ENCODE measurements at places on chromosomes 7 and 10.

GRCh38 chr10:46305986-46306385, 19.2 kb downstream of the ANTXRL start:
- no peak for DNase-seq

- no peak for DNase-seq
Measured at GRCh38 chr7:83731154-83731553, 82.2 kb upstream of the SEMA3E start.

- DNase-seq = no peak
Measured at GRCh38 chr7:132515181-132515580, 61.1 kb downstream of the PLXNA4 start.

GRCh38 chr7:111650456-111650999, 88.2 kb upstream of the IMMP2L start:
- DNase-seq = no peak

DNA sequence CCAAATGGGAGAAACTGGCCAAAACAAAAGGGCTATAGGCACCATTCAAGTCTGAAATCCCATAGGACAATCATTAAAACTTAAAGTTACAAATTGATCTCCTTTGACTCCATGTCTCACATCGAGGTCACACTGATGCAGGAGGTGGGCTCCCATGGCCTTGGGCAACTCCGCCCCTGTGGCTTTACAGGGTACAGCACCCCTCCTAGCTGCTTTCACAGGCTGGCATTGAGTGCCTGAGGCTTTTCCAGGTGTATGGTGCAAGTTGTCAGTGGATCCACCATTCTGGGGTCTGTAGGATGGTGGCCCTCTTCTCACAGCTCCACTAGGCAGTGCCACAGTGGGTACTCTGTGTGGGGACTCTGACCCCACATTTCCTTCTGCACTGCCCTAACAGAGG, 662.1 kb downstream of the XPNPEP1 start:
- no peak for DNase-seq

GRCh38 chr10:51082857-51083256, 8.6 kb downstream of the PRKG1 start:
- no peak for DNase-seq

- no peak for DNase-seq
Measured at GRCh38 chr10:43903451-43903850, 254.8 kb upstream of the ZNF32 start.

DNA sequence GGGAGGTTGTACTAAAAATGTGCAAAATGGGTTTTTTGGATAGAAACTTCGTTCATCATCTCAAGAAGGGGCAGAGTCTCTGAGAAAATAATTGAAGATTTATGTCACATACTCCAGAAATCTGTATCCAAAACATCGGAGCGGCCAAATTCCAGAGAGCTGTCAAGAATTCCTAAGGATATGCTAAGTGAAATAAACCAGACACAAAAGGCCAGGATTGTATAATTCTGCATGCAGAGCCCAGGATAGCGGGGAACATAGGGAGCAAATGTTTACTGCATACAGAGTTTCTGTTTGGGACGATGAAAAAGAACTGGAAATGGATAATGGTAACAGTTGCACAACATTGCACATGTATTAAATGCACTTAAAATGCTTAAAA, 224.2 kb upstream of the AUTS2 start:
- no peak for DNase-seq

DNA sequence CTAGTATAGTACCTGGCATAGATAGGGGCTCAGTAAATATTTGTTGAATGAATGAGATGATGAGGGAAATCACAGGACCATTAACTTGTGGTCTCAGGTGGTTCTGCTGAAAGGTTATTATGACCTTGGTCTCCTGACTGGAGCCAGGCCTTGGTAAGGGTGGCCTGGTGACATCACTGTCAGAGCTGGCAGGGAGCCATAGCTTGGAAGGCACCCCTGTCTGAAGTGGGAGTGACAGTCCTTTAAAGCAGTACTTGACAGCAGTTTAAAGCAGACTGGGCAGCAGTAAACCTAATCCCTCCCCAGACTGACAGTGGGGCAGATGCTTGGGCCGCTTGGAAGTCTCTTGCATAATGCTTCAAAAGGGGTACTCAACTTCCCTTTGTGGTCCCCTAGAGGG, 13.4 kb downstream of the DPCD start:
- DNase-seq = peak; percentile 42

GRCh38 chr7:73906874-73907273, 45.9 kb downstream of the TMEM270 start:
- no peak for DNase-seq

GRCh38 chr7:18552943-18553604, 57.5 kb downstream of the HDAC9 start:
- peak; percentile 82 for DNase-seq

- DNase-seq = no peak
Measured at GRCh38 chr7:98930921-98931320, 52.6 kb downstream of the TRRAP start.

DNA sequence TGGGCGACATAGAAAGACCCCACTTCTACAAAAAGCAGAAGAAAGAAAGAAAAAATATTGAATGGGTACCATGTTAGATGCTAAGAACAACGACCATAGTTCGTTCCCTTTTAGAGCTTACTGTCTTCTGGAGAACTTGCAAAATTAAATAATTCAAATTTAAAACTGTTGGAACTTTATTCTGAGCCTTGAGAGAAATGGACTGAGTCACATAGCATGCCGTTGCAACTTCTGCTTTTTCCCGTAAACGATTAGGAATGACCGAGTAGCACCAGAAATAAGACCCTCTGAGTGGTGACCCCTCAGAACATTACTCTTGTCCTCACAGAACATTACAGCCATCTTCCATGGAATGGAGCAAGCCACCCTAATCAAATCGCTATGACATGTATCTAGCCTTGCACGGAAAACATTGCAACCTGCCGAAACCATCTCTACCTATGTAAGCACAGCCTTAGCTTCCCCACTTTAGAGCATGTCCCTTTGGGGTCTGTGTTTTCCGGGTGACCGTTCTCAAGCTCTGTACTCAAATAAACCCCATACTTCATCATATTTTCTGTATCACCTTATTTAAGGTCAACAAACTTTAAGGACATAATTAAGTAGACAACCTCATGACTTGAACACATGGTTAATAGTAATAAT, 179.1 kb downstream of the PRKCQ start:
- DNase-seq = no peak

GRCh38 chr7:20713792-20714191, 72.9 kb downstream of the SP8 start:
- no peak for DNase-seq

DNA sequence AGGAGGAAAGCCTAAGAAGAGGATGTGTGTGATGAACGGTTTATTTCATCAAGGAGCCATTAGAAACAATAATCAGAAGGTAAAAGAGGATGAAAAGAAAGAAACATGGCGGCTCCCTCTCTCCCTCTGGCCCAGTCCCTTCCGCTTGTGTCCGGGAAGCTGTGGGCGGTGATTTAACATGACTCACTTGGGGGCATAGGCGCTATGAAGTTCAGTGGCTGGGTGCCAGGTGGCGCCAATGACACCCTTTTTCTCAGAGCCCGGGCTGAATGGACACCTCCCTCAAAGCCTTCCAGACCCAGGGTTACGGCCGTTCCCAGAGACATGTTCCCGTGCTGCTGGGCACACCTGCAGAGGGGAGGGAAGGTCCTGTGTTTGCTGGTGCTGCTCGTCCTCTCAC, 244.0 kb downstream of the SKAP2 start:
- no peak for DNase-seq

DNA sequence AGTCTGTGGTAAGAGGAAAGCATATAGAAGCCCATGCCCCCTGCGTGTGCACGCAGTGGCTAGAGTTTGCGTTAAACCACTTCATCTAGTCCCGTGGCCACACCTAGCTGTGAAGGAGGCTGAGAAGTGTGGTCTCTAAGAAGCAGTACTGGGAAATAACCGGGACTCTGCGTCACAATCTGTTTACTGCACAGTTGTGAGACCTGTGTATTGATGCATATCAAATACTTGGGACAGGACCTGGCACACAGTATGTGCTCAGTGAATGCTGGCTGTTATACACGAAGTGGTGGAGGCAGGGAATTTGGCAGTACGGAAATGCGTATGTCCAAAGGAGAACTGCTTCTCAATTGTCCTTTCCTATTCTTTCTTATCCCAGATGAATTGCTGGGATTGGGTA, 149.5 kb downstream of the ARHGAP21 start:
- no peak for DNase-seq

GRCh38 chr10:32244421-32245207, 102.3 kb downstream of the EPC1 start:
- no peak for DNase-seq

DNA sequence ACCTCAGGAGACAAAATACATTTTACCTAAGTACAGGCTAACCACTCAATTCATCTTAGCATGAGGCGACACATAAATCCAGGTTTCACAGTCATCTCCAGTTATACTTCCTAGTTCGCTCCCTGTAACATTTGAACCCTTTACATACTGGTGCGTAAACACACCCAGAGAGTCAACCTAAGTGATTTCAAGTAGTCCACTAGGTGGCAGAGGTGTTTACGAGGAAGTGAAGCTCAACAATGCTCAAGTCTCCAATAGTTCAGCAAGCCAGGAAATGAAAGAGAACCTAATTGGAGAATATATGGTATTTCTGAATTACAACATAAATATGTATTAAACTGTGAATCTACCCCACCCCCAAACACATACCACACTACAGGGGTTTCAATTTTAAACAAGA, 76.3 kb upstream of the ABCB5 start:
- no peak for DNase-seq

GRCh38 chr7:25714013-25714412, 438.0 kb upstream of the NFE2L3 start:
- no peak for DNase-seq

- DNase-seq = no peak
Measured at GRCh38 chr10:73650537-73651331, 5.1 kb downstream of the SYNPO2L start.

DNA sequence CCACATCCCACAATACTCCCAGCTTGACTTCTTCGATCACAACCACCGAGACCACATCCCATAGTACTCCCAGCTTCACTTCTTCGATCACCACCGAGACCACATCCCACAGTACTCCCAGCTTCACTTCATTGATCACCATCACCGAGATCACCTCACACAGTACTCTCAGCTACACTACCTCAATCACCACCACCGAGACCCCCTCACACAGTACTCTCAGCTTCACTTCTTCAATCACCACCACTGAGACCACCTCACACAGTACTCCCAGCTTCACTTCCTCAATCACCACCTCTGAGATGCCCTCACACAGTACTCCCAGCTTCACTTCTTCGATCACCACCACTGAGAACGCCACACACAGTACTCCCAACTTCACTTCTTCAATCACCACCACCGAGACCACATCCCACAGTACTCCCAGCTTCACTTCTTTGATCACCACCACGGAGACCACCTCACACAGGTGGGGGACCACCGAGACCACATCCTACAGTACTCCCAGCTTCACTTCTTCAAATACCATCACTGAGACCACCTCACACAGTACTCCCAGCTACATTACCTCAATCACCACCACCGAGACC, 8.6 kb downstream of the MUC3A start:
- DNase-seq = no peak

DNA sequence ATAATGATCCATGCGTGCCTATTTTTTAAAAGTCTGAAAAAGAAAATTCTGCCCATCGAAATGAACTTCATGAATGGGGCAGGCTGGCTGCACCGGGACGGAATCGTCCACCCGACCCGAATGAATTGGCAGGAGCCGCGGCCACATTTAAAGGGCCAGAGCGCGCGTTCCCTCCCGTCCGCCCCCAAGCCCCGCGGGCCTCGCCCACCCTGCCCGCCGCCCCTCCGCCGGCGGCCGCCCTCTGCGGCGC, 319 bp upstream of the GATA3 start:
- no peak for DNase-seq

DNA sequence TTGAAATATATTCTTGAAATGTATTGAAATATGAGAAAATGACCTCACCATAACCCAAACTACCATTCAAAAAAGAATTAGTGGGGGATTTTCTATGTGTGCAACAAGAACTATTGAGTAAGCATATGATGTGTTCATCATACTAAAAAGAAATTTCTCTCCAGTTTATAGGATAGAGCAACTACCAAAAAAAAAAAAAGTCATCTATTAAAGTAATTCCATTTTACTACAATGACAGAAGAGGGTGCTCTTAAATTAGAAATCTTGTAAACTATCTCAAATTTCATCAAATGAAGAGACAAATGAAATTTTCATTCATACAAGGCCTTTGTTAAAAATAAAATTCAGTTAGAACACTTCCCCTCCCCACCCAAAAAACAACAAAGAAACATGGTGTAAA, 195.4 kb upstream of the PLXDC2 start:
- no peak for DNase-seq

DNA sequence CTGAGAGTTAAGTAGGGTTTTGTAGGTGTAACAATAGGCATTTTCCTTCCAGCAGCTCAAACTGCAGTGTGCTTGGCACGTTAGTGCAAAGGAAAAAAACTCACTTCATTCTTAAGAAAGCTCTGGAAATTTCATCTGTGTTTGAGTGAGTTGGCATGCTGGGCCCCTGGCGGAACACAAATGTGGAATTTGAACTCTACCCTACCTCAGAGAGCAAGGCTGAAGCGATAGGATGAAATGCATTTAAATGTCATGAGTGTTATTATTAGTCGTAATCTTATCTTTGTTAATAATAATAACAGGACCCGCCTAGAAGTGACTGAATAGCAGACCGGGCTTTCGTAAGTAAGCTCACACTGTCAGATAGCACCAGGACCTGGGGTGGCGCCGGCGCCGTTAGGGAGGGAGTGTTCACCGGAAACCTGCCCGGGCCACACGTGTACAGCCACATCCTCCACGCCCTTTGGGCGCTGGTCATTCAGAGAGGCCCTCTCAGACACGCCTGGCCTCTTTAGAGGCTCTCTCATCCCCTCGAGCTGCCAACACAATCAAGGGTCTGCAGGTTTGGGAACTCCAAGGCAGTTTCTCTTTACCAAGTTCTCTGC, 63.5 kb downstream of the GRK5 start:
- no peak for DNase-seq

- no peak for DNase-seq
Measured at GRCh38 chr7:100825215-100825671, 2.1 kb downstream of the EPHB4 start.

DNA sequence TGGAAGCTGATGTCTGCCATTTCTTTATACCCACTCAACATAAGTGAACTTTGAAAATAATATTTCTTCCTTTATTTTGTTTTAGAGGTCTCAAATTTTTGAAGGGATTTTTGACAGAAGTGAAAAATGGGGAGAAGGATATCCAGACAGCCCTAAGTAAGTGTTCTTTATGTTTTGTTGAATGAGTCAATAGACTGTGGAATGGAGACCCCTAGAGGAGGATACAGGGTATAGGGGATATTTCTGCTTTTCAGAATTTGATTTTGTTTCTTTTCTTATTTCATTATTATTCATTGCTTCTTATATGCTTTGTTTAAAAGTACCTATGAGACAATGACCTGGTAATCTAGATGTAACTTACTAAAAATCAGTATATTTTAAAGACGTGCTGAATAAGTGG, 34.4 kb downstream of the PLEKHA8 start:
- no peak for DNase-seq

GRCh38 chr7:46133751-46134150, 212.7 kb upstream of the IGFBP3 start:
- no peak for DNase-seq

GRCh38 chr10:125866421-125867029, 14.6 kb downstream of the DHX32 start:
- no peak for DNase-seq

Data from NCI-H1092 (cell line).